ENCODE measurements at places on chromosomes 3 and 15. TPM values are rescaled to one million over a fixed set of nuclear protein-coding genes. Genes with fewer than 3 reads are reported as not detected.

- DNase-seq, result peak; percentile 53
Observed at GRCh38 chr3:184354121-184354728, 7.2 kb downstream of the CLCN2 start.

DNA sequence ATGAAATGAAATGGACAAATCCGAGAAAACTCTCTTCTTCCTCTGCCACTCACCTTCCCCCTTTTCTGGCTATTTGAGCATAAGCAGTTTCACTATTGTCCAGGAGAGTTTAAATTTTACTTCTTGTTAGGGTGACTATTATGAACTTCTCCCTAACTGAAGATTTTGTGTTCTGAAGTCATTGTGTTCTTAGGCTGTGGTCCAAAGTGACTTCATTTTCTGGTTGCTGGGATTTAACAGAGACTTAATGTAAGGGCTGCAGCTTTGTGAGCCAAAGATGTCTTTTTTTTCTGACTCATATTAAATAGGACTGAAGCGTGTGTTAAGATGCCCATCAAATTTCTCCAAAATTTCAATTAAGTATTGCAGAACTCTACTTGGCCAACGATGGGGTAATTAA lies 46.5 kb upstream of the FSTL1 start:
- no peak for DNase-seq

Gene UQCRC1
- 143 TPM for total RNA-seq

GRCh38 chr15:75025548-75026260 lies 2.3 kb downstream of the PPCDC start:
- DNase-seq, result no peak

DNA sequence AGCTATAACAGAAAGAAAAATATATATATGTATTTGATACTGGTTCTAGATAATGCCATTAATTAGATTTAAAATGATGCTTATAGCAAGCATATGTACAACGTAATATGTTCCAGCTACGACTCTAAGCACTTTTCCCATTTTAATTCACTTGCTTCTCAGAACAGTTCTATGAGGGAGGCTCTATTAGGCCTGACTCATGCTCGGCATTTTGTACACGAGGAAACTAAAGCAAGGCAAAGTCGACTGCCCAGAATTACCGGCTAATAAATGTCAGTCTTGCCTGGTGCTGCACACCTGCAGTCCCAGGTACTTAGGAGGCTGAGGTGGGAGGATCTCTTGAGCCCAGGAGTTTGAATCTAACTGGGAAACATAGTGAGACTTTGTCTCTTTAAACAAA lies 106.0 kb downstream of the PTPRG start:
- no peak for DNase-seq

DNA sequence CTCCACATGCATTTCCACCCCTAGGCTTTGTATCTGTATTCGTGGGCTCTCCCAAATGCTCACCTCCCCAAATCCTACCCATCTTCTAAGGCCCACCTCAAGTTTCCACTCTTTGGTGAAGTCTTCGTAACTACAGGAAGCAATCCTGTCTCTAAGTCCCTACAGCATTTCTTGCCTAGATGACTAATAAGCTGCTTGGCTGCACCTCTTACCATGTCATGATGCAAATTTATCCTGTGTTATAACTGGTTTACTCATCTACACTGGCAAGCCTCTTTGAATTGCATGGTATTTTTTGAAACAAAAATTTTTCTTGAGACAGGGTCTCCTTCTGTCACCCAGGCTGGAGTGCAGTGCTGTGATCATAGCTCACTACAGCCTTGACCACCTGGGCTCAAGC lies 73.3 kb downstream of the SETMAR start:
- DNase-seq, result no peak

Gene FOXB1
- total RNA-seq, result not detected
